ENCODE measurements at places on chromosomes 16 and 17.

DNA sequence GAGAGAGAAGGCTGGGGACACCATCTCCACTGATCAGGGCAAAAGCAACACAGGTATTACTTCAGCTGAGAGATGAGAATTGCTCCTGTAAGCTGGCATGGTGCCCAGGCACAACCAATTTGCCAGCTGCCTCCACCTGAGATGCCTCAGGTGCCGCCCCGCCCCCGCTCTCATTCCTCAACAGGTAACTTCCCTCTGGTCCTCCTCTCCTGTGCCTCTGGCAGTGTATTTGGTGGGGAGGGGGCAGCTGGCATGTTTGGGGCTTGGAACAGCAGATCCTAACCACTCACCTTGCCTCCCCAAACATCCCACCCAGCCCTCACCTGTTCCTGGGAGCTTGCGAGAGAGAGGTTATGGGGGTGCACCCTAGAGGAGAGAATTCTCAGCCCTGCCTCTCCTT, 2.9 kb upstream of the SRCIN1 start:
- no peak for DNase-seq

- DNase-seq: peak; percentile 53
Observed at GRCh38 chr17:30021708-30022317, 80.4 kb downstream of the EFCAB5 start.

DNA sequence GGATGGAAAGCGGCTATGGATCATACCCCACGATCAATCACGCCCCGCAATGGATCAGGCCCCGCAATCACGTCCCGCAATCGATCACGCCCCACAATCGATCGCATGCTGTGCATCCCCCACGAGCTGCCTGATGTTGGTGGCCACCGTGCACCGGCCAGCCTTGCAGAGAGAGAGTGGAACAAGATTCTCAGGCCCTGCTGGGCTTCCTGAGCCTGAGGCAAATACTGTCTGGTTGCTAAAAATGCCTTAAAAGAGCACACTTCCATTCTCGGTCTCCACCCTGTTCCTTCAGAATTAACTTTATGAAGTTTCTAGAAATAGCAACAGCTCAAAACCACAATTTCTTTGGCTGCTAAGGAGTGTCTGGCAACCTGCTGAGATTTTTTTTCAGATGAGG, 81.5 kb downstream of the VPS53 start:
- DNase-seq: no peak

- no peak for DNase-seq
Observed at GRCh38 chr16:22813948-22814710, at the start of gene HS3ST2. Gene HS3ST2 (plus strand): TSS chr16:22814162. CDS start chr16:22814611, 449 bp downstream.

GRCh38 chr16:23539984-23540816, 16.9 kb downstream of the EARS2 start:
- DNase-seq: no peak

DNA sequence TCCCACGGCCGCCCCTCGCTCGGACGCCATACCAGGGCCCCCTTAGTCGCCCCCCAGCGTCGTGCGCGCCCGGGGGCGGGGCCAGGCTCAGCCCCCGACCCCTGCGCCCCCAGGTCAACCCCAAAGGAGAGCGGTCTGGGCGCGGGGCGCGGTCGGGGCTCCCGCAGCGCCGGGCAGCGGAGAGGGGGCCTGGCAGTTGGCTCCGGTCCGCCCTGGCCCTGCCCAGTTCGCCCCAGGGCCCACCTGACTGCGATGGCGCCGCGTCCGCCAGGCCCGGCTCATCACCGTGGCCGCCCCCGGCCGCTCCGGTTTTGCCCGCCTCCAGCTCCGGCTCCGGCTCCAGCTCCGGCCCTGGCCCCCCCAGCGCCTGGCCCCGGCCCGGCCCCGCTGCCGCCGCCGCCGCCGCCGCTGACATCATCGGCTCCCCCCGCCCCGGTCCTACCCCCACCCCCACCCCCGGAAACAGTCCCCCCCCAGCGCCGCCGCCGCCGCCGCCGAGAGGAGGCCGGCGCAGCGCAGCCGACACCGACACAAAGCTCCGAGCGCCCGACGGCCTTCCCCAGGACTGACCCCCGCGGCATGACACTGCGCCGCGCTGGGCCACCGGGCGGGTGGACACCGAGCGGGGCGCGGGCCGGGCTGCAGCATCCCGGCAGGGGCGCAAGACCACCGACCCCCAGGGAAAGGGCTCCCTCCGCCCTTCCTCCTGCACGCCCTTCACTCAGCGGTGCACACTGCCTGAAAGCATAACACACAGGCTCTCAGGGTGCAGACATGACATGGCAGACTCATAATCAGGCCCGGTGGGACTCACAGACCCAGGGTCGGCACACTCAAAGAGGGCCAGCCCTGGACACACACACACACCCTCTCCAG, at the start of gene ZBTB4:
Gene ZBTB4, minus strand, starts transcription at position 419 of the 876 bp plus-strand sequence. CDS start 12,830 bp downstream, outside the sequence.
- DNase-seq: peak; percentile 80

Data from CD4-positive, alpha-beta T cell treated with Interleukin-21 for 1 hour (primary cell).